ENCODE measurements at places on chromosomes 16 and 17.

GRCh38 chr16:77472262-77472661 lies 37.4 kb upstream of the ADAMTS18 start:
- DNase-seq, result no peak

GRCh38 chr17:6108987-6109386 lies 38.8 kb downstream of the WSCD1 start:
- no peak for DNase-seq

GRCh38 chr17:6255322-6255721 lies 179.6 kb downstream of the AIPL1 start:
- no peak for DNase-seq

DNA sequence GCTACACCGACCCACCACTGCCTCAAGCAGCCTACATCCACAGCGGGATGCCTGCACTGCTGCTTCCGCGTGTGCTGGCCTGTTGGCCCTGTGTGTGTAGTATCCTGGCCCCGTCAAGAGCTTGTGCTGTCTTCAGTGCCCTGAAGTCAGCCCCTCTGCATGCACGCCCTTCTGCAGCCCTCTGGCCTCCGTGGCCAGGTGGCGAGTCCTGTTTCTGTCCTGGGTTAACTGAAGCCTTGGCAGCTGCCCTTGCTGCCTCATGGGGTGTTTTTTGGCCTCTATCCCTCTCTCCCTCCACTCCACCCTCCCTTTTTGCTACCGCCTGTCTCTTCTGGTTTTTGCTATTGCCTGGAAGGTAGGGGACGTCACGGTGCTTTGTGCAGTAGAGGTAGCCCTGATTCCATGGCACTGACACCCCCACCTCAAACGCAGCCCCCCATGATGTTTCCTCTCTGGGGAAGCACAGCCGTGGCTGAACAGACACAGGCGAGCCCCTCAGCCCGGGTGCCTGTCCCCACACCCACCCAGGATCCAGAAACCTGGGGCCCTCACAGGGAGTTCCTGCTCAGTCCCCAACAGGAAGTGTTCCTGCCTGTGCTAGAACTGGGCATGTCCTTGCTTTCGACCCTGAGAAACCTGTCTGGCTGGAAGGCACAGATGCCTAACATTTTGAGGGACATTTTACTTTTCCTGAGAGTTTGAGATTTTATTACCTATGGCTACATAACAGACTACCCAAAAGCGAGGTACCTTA lies 18.8 kb upstream of the AMZ2 start:
- DNase-seq, result no peak

- no peak for DNase-seq
These were observed 8.2 kb downstream of the TK2 start for GRCh38 chr16:66541388-66542355.

GRCh38 chr17:72307836-72308235 lies 187.0 kb downstream of the SOX9 start:
- no peak for DNase-seq

DNA sequence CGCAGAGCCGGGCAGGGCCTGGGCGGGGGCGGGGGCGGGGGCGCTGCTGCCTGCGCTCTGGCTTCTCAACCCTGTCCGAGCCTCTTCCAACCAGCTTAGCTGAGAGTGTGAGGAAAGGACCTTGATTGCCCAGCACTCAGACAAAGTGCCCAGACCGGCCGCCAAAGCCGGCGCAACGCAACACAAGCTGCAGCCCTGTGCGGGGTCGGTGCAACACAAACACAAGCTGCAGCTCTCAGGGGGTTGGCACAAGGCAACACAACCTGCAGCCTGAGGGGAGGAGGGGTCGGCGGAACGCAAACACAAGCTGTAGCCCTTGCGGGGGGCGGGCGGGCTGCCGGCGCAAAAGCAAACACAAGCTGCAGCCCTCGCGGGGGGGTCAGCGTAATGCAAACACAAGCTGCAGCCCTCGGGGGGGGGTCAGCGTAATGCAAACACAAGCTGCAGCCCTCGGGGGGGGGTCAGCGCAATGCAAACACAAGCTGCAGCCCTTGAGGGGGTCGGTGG lies 60.0 kb downstream of the KLHDC4 start:
- no peak for DNase-seq

Measured in anterior cingulate cortex (tissue), 58 donors.